ENCODE measurements at places on chromosomes 1 and 21.

DNA sequence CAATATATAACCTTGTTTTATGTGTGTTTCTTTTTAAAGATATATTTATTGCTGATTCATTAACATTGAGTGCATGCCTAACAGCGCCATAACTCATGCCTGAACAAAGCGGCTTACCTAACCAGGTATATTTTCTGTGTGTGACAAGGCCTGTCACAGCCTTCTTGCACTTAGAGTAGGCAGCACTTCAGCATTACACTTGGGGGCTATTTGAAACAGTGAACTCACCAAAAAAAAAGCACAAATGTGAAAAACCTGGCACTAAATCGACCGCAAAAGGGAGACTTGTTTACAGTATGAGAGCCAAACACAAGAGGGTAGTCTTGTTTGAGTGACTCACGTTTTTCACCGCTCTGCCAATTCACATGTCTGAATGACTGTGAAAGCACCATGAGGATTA is 111.7 kb downstream of the DISP1 start:
- H3K36me3 ChIP-seq = no peaks in the 10 kb centered on the region
- no peak overlapping the region for H3K4me3 ChIP-seq
- no peaks in the 10 kb centered on the region for H3K27me3 ChIP-seq
- no peak for DNase-seq

DNA sequence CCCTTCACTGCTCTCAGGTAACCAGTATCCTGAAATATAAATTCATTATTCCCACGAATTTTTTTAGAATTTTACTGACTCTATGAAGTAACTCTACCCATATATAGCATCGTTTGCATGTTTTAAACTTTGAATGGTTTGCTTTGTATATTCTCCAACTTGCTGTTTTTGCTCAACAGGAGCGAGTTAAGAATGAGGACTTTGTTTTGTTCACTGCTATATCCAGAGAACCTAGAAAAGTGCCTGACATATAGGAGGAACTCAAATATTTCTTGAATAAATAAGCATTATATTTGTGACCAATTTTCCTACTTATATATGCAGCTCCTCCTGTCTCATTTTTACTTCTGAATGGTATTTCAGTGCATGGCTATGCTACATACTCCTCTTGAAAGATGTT is 43.4 kb downstream of the NUF2 start:
- no peak for DNase-seq
- H3K4me1 ChIP-seq = peaks cover 6% of the 10 kb centered on the region
- H3K27me3 ChIP-seq = no peaks in the 10 kb centered on the region
- H3K36me3 ChIP-seq = no peaks in the 10 kb centered on the region
- H3K27ac ChIP-seq = no peak overlapping the region
- H3K4me3 ChIP-seq = no peak overlapping the region

- peak overlapping the region; percentile 55 for H3K27ac ChIP-seq
- H3K27me3 ChIP-seq = no peaks in the 10 kb centered on the region
- no peak overlapping the region for H3K4me3 ChIP-seq
- no peak for DNase-seq
Measured at GRCh38 chr1:25026730-25027450, 96.8 kb upstream of the RUNX3 start.

DNA sequence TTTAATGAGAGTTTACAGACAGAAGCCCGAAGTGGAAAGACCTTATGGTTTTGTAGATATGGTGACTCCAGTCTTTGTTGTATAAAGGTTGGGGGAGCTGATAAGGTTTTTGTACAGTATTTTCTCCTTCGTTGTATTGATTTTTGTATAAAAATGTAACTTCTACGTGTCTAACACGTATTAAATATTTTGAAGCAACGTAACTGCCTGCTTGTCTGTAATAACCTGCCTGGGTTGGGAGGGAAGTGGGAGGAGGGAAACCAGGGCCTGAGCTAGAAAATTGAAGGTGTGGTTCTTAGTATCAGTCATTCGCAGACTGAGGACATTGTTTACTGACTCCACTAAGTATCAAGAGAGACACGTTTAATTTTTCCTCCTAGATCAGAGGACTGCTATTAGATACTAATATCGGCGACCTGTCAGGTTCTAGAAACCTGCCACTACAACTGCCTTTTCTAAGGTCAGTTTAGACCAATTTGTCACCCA is 2.2 kb downstream of the IER5 start:
- H3K36me3 ChIP-seq = peaks cover 29% of the 10 kb centered on the region
- no peak for DNase-seq
- H3K4me3 ChIP-seq = peak overlapping the region; percentile 94
- no peaks in the 10 kb centered on the region for H3K27me3 ChIP-seq
- H3K4me1 ChIP-seq = peaks cover 36% of the 10 kb centered on the region
- peak overlapping the region; percentile 99 for H3K27ac ChIP-seq

DNA sequence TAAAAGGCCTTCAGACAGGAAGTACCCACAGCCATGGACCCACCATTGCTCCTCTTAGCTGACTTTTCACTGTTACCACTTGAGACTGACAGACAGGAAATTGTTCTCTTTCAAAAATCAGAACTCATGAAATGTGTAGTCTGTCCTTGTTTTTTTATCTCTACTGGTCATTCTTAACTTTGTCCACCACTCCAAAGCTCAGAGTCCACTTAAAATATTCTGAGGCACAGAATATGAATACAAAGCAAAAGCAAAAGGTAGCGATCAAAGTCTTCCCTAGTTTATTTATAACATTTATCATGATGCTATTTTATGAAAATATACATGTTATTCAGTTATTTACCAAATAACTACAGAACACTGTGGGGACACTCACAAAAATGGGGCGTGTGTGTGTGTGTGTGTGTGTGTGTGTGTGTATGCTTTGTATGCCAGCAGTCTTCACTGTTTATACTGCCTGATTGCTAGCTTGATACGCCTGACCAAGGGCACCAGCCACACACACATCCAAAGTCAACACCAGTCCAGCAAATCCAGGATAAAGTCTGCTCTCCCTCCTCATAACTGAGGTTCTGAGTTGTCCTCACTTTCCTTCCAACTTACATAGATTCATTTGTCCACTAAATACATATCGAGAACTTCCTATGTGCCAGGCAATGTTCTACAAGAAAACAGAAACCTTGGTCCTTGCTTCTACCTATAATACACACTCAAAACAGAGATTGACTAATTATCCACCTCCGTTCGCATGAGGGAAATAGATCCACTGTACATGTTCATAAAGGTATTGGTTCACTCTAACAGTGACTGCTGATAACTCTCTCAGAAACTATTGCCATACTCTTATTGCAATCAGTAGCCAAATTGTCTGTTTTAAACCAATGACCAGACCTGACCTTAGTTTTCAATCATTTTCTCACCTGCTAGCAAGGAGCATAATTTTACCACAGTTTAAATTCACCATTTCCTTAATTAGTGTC is 79.4 kb downstream of the ERICH3 start:
- H3K27me3 ChIP-seq = no peaks in the 10 kb centered on the region
- no peaks in the 10 kb centered on the region for H3K36me3 ChIP-seq
- no peak overlapping the region for H3K27ac ChIP-seq
- no peak overlapping the region for H3K4me3 ChIP-seq
- DNase-seq = no peak
- H3K4me1 ChIP-seq = no peaks in the 10 kb centered on the region

GRCh38 chr1:248837045-248837780 is 811 bp upstream of the ZNF672 start:
- peaks cover 11% of the 10 kb centered on the region for H3K4me1 ChIP-seq
- no peak overlapping the region for H3K27ac ChIP-seq
- no peaks in the 10 kb centered on the region for H3K27me3 ChIP-seq

- no peak overlapping the region for H3K27ac ChIP-seq
- H3K36me3 ChIP-seq = no peaks in the 10 kb centered on the region
- peaks cover 11% of the 10 kb centered on the region for H3K4me1 ChIP-seq
Measured at GRCh38 chr1:152167835-152168534, 9.0 kb upstream of the RPTN start.

DNA sequence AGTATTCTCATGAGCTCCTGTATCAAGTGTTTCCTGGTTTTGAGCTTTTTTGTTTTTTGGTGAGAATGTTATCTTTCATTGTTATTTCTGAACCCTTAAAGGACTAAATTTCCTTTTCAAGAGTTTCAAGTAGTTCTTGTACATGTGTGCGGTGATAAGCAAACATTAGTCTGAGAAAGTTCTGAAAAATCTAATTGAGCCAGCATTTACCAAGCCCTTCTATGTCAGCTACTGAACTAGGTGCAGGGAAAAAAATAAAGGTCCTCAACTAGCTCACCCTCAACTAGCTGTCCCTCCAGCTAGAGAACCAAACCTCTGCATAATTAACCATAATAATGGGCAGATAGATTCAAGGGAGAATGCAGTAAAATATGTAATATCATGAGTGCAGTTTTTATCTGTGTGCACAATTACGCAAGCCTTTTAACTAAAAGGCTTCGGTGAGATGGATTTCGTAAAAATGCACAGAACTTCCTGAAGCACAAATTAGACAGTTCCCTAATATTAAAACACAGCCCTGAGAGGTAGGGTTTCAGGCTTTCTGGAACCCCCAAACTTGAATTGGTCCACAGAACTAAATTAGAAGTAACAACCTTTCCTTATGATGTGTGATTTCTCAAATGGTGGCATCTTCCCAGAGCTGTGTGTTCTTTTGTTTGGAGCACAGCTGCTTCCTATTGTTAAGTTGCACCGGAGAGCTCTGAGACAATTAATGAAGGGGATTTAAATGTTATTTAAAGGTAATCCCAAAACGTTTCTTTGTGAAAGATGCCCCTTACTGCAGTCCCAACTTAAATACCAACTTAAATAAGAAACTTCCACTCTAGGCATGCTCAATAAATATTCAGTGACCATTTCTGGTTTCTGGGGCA is 165.8 kb downstream of the NFIA start:
- H3K27me3 ChIP-seq = no peaks in the 10 kb centered on the region
- no peak for DNase-seq
- H3K27ac ChIP-seq = no peak overlapping the region
- H3K4me1 ChIP-seq = no peaks in the 10 kb centered on the region
- no peaks in the 10 kb centered on the region for H3K36me3 ChIP-seq

DNA sequence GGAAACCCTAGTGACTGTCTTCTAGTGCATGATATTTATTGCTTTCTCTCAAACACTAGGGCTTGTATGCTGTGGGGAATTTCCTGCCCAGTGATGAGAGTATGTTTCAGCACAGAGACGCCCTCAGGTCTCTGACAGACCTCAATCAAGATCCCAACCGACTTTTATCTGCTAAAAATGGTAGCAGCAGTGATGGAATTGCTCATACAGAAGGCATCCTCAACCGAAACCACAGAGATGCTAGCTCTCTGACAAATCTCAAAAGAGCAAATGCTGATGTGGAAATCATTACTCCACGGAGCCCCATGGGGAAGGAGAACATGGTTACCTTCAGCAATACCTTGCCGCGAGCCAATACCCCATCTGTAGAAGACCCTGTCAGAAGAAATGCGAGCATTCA is 41.3 kb downstream of the PLPPR4 start:
- no peaks in the 10 kb centered on the region for H3K4me1 ChIP-seq
- no peak overlapping the region for H3K27ac ChIP-seq
- no peak for DNase-seq

GRCh38 chr1:209882942-209883340 is 55.1 kb upstream of the SYT14 start:
- H3K4me1 ChIP-seq = no peaks in the 10 kb centered on the region
- DNase-seq = no peak
- H3K4me3 ChIP-seq = no peak overlapping the region
- H3K27me3 ChIP-seq = peaks cover 20% of the 10 kb centered on the region
- no peak overlapping the region for H3K27ac ChIP-seq
- no peaks in the 10 kb centered on the region for H3K36me3 ChIP-seq

DNA sequence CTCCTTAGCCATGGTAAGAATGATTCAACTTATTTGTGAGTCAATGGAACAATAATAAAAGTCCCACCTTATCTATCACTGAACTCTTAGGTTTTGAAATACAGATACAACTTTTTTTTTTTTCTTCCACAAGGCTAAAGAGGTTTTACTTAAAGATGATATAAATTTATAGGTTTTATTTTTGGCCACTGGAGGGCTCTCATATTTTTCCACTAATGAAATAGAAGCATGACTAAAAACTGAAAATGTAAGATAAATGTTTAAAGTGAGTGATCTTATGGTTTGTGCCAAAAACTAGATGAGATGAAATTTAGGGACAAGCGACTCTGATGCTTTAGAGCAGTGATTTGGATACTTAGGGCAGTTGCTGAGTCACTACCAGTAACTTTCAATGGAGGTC is 499.0 kb downstream of the NUF2 start:
- no peaks in the 10 kb centered on the region for H3K4me1 ChIP-seq
- no peak for DNase-seq
- H3K36me3 ChIP-seq = no peaks in the 10 kb centered on the region
- H3K27ac ChIP-seq = no peak overlapping the region
- no peaks in the 10 kb centered on the region for H3K27me3 ChIP-seq
- H3K4me3 ChIP-seq = no peak overlapping the region

GRCh38 chr1:241536304-241536703 is 4.1 kb downstream of the KMO start:
- H3K27me3 ChIP-seq = no peaks in the 10 kb centered on the region
- H3K4me1 ChIP-seq = peaks cover 46% of the 10 kb centered on the region
- no peak for DNase-seq
- H3K27ac ChIP-seq = no peak overlapping the region
- H3K36me3 ChIP-seq = peaks cover 31% of the 10 kb centered on the region

- H3K4me3 ChIP-seq = no peak overlapping the region
- no peak overlapping the region for H3K27ac ChIP-seq
- no peaks in the 10 kb centered on the region for H3K36me3 ChIP-seq
- H3K27me3 ChIP-seq = peaks cover 4% of the 10 kb centered on the region
Measured at GRCh38 chr1:94205639-94206038, 31.7 kb downstream of the ARHGAP29 start.

- no peaks in the 10 kb centered on the region for H3K36me3 ChIP-seq
- no peak overlapping the region for H3K4me3 ChIP-seq
- no peak overlapping the region for H3K27ac ChIP-seq
Measured at GRCh38 chr1:115275216-115275615, 62.8 kb downstream of the NGF start.

Measured in memory B cell (primary cell).